Effector memory CD4-positive, alpha-beta T cell (primary cell): ENCODE measurements at places on chromosomes 3 and 15.

GRCh38 chr15:94375997-94376396 is 144.6 kb downstream of the MCTP2 start:
- DNase-seq, result no peak

- no peak for DNase-seq
Observed at GRCh38 chr15:32029409-32029861, 880 bp upstream of the CHRNA7 start.

- DNase-seq, result no peak
Observed at GRCh38 chr3:48966876-48967361, 23.1 kb upstream of the P4HTM start.

DNA sequence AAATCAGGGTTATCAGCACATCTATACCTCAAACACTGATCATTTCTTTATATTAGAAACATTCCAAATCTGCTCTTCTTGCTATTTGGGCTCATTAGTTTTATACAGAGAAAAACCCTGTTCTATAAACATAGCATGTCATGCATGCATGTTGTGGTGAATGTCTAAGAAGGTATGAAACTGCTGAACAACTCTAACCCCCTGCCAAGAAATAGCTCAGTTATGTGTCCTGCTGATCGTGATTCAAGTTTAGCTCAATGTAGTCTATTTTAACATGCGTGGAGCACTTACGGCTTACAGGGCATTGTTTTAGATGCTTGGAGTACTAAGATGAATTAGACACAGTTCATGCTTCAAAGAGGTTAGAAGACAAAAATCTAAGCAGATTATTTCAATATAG is 35.8 kb downstream of the MYH15 start:
- no peak for DNase-seq

GRCh38 chr15:70212963-70213315 is 115.2 kb upstream of the TLE3 start:
- no peak for DNase-seq

DNA sequence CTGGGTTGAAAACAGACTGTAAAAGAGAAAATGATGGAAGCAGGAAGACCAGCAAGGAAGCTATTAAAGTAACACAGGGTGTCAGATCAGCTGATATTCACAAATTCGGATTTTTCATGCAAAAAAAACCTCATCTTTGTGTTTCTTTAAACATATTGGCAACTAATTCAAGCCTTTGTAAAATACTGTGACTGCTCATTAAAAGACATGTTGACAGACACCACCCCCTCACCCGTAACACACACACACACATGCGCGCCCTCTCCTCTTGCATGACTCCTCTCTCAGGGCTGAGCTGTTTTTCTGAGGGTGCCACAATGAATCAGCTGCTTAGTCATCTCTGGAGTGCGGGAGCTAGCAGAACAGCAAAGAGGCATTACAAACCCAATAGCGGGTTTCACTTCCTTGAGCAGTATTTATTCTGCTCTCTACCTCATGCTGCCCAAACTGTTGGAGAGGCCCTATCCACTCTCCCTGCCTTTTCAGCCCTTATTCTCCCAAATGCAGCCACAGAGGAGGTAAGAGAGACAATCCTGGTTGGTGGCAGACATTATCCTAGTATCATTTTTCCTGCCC is 35.8 kb upstream of the CCDC80 start:
- peak; percentile 47 for DNase-seq

- no peak for DNase-seq
Observed at GRCh38 chr3:41503998-41504623, 304.8 kb downstream of the CTNNB1 start.

- no peak for DNase-seq
Observed at GRCh38 chr15:85525755-85526154, 145.4 kb downstream of the AKAP13 start.

DNA sequence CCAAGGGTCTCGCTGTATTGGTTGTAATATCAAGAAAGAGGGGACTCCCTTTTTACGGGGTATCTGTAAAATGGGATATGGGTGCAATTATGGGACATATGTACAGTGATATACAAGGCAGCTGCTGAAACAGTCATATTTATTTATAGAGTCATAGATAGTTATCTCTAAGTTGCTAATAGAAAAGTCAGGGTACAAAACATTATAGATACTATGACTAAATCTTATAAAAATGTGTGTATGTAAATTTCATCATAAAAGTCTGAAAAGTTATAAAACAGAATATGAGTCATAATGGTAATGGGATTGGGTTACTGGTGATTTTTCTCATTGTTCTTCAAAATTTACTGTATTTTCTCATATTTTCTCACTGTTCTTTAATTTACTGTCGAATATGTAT is 344.9 kb upstream of the SLCO3A1 start:
- DNase-seq, result no peak

DNA sequence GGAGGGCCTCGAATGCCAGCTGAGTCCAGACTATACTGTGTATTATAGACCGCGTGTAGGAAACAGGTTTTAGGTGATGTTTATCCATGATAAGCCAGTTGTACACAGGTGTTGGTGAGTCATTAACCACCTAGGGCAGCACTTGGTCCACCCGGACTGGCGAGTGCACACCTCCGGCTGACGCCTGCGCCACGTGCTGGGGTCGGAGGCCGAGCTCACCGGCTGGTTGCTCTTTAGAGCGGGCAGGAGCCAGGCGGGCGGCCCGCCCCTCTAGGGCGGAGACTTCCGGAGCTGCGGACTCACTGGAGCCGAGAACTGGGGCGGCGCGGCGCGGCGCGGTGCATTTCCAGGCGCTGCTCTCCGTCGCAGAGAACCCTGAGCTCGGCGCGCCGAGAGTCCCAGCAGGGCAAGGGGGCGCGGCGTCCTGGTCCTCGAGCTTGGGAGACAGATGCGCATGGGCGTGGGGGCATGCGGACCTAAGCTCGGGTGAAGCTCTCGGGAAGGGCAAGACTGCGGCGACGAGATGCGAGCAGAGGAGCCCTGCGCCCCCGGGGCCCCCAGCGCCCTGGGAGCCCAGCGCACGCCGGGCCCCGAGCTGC is at the start of gene ESYT3:
ESYT3 (plus strand) TSS at position 341 of the 599 bp plus-strand sequence; CDS start at position 524, 183 bp downstream.
- no peak for DNase-seq

GRCh38 chr3:114310695-114311094 is 16.9 kb downstream of the TIGIT start:
- no peak for DNase-seq

DNA sequence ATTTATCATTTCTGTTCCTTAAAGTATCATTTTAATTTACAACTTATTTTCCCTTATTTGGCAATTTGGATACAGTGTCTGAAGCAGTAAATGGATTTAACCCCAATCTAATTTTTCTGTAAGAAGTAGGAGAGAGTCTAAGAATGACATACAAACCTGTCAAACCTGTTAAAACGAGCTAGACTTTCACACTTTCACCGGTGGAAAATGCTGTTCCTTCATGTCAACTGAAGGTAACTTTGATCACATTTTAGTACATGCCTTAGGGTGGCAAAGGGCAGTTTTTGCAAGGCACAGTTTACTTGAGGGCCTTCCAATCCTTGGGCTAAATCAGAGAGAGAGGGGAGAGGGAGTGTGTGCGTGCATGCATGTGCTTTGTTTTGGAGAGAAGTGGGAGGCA is 221.4 kb downstream of the THSD4 start:
- no peak for DNase-seq

GRCh38 chr15:85620690-85621049 is 174.1 kb downstream of the KLHL25 start:
- DNase-seq, result no peak

- DNase-seq, result no peak
Observed at GRCh38 chr15:66956672-66957430, 108.6 kb upstream of the SMAD3 start.

DNA sequence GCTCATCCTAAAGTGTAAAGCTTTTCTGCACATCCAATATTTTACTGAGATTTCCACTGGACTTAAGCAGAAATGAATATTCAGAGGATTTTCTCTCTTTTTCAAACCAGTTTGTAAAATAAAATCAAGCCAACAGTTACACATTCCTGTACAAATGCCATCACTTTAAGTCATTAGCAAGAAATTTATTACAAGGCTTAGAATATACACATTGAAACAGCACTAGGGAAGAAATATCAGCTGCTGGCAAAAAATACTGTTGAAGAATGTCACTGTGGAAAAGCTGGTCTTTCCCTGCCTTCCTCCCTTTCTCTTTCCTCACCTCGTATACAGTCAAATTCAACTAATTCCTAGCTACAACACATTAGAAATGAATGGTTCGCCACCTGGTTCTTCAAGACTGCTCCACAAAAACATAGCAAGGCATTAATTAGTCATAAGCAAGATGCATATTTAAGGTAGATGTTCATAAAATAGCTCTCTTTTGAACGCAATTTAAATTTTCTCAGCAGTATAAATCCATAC is 21.3 kb downstream of the PLOD2 start:
- DNase-seq, result no peak

DNA sequence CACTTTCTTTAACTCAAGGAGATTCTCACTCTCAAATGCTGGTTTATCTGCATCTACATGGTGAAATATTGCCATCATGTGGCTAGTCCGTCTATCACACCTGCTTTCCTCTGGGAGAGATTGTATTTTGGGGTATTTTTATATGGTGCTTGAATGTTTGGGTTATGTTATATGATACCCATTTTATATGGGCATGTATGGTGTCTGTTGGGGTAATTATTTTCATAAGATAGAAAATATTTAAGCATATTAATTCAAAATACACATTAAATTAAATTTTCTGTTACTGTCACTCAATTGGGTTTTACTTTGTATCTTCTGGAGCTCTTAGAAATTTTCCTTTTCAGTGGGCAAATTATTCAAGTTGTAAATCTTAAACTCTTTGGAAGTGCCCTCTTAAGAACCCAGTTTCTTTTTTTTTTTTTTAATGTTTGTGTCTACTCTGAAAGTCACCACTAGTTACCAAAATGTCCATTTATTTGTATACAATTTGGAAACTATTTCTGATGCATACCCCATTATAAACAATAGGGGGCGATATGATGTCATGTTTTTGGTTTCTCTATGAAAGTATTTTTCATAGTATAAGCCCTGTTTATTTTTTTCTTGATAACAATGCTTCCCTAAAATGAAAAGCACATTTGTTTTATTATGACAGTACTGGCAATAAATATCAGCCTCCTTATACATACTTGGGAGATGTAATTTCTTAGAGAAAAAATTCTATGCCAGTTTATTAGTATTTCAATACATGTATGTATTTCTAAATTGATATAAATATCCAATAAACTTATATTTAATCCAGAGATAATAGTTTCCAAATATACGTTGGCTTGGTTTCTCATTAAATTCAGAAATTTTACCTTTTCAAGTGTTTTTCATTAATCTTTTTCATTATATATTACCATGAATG is 36.1 kb upstream of the PLSCR5 start:
- DNase-seq, result no peak

GRCh38 chr3:127044996-127045395 is 62.1 kb downstream of the PLXNA1 start:
- DNase-seq, result no peak

- DNase-seq, result no peak
Observed at GRCh38 chr3:58609990-58610389, 32.8 kb upstream of the FAM107A start.

- DNase-seq, result no peak
Observed at GRCh38 chr3:32912046-32912445, 39.4 kb upstream of the CCR4 start.
